Stimulated activated naive B cell treated with anti-CD40 and anti-IgM and Interleukin-4, amounts not matched to agents 10 μg/mL and 1 μg/mL and 100 μg/mL, for 72 hours (primary cell): ENCODE measurements at places on chromosomes 2 and 18.

- no peak for DNase-seq
- peaks cover 8% of the 10 kb centered on the region for H3K4me1 ChIP-seq
- H3K27ac ChIP-seq: no peak overlapping the region
- no peaks in the 10 kb centered on the region for H3K27me3 ChIP-seq
- no peak overlapping the region for H3K4me3 ChIP-seq
These were observed 66.3 kb downstream of the RTTN start for GRCh38 chr18:70139138-70139537.

- no peak within 1 kb of the TSS for H3K27ac ChIP-seq
- H3K4me3 ChIP-seq: peak within 1 kb of the TSS; percentile 78
- H3K36me3 ChIP-seq: no peaks in the 10 kb centered on the region
- H3K4me1 ChIP-seq: peaks cover 6% of the 10 kb centered on the region
- peak; percentile 2 for DNase-seq
These were observed at the start of gene DSG2 for GRCh38 chr18:31497836-31498573. Gene DSG2 (plus strand): TSS chr18:31498177. CDS start chr18:31498252, 75 bp downstream.

GRCh38 chr2:201980389-201980821 lies 53.2 kb upstream of the FZD7 start:
- no peak for DNase-seq
- no peak overlapping the region for H3K27ac ChIP-seq
- H3K4me1 ChIP-seq: no peaks in the 10 kb centered on the region
- H3K36me3 ChIP-seq: no peaks in the 10 kb centered on the region
- H3K4me3 ChIP-seq: no peak overlapping the region

GRCh38 chr2:209074711-209075110 lies 349.1 kb upstream of the MAP2 start:
- no peak overlapping the region for H3K4me3 ChIP-seq
- H3K4me1 ChIP-seq: no peaks in the 10 kb centered on the region
- DNase-seq: no peak
- no peaks in the 10 kb centered on the region for H3K27me3 ChIP-seq
- no peak overlapping the region for H3K27ac ChIP-seq

DNA sequence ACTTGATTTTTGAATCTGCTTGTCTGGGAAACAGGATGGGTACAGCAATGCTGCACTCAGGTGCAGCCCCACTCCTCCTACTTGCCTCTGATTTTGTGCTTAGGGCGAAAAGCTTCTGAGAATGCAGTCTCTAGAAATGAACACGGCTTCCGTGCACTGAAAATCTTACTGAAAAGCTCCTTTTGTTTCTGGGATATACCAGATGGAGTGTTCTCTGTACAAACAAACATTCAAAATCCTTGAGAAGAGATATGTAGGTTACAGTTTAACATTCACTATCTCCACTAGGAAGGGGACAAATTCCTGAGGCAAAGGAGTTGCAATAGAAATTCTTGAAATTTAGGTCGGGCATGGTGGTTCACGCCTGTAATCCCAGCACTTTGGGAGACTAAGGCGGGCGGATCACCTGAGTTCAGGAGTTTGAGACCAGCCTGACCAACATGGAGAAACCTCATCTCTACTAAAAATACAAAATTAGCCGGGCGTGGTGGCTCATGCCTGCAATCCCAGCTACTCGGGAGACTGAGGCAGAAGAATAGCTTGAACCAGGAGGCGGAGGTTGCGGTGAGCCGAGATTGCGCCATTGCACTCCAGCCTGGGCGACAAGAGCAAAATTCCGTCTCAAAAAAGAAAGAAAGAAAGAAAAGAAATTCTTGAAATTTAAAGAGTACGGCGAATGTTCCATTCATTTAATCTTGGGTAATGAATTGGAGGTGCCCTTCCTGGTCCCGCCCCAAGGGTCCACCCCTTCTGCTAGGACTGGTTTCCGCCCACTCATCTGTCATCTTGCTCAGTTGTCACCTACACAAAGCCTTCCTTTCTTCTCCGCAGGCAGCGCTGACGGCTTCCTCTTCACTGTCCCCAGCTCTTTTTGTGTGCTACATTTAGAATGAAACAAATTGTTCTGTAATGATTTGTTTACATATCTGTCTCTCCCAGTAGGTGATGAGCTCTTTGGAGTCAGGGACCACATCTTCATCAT lies 92.4 kb downstream of the SOCS6 start:
- no peak overlapping the region for H3K27ac ChIP-seq
- no peak for DNase-seq
- H3K4me3 ChIP-seq: no peak overlapping the region
- H3K27me3 ChIP-seq: no peaks in the 10 kb centered on the region
- H3K36me3 ChIP-seq: no peaks in the 10 kb centered on the region
